ENCODE measurements at places on chromosomes 6 and 20.
A peak's percentile ranks its signal among the peaks of the same experiment; 100 is the strongest.

- no peak for DNase-seq
Observed at GRCh38 chr6:101980924-101981323, 587.4 kb downstream of the GRIK2 start.

DNA sequence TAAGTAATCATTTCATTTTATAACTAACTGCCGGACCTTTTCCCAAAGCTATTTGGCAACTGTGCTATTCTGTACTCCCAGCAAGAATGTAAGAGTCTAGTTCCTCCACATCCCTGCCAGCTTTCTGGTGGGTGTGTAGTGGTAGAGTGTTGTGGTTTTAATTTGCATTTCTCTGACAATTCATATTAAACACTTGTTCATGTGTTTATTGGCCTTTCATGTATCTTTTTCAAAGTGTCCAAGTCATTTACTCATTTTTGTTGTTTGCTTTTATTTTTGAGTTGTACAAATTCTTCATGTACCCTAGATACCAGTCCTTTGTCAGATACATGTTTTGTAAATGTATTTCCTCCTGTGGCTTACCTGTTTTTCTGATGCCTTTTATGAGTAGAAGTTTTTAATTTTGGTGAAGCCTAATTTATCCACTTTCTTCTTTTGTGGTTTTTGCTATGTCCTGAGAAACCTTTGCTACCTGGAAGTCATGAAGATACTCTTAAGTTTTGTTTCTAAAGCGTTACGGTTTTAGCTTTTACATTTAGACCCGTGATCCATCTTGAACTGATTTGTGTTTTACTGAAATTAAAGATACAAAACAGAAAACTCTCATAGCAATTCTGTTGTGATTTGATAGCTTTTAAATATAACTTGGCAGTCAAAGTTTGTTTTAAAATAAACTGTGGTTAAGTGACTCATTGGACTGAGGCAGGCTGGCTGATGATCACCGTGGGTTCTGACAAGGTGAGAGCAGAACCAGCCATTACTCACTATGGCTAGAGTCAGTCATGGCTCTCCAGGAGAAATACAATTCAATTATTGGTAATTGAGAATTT lies 8.0 kb downstream of the MYLIP start:
- no peak for DNase-seq

GRCh38 chr20:44566018-44566417 lies 16.4 kb upstream of the PKIG start:
- no peak for DNase-seq

DNA sequence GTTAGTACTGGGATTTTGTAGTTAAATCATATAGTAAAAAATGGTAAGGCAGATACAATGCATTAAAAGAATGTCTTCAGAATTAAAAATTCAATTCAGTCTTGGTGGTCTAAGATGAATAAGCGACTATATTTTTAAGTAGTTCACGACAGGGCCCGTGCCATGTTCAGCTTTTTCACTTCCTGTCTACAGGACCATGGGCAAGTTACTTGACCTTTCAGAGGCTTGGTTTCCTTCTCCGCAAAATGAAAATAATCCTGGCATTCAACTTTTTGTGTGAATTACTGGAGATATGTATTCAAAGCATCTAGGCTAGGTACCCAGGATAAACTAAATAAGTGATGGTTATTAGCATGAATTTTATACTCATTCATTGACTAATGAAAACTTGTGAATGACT lies 216.0 kb downstream of the BTBD9 start:
- no peak for DNase-seq

DNA sequence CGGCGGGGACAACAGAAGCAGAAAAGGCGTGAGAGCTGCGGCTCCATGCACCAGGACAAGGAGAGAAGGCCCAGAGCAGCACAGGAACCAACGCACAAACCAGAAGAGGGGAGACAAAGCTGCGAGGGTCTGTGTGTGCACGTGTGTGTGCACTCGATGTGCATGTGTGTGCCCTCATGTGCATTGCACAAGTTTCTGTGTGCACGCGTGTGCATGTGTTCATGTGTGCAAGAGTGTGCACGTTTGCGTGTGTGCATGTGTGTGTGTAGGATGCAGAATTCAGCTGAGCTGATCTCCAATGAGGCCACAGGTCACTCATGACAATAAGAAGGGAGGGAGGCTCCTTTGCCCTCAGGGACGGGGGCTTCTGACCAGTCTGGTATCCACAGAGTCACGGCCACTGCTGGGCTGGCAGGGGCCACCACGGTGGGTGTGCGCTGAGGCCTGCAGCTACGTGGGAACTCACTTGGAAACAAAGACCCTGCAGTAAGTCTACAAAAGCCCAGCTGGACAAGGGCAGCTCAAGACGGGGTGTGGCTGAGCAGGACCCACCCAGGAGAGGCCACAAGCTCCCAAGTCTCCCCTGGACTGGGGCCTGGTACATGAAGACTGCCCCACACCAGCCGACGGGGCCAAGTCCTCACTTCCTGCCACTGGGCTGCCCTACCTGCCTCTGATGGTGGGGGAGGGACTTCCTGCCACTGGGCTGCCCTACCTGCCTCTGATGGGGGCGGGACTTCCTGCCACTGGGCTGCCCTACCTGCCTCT lies 48.1 kb upstream of the CHRNA4 start:
- DNase-seq, result no peak

DNA sequence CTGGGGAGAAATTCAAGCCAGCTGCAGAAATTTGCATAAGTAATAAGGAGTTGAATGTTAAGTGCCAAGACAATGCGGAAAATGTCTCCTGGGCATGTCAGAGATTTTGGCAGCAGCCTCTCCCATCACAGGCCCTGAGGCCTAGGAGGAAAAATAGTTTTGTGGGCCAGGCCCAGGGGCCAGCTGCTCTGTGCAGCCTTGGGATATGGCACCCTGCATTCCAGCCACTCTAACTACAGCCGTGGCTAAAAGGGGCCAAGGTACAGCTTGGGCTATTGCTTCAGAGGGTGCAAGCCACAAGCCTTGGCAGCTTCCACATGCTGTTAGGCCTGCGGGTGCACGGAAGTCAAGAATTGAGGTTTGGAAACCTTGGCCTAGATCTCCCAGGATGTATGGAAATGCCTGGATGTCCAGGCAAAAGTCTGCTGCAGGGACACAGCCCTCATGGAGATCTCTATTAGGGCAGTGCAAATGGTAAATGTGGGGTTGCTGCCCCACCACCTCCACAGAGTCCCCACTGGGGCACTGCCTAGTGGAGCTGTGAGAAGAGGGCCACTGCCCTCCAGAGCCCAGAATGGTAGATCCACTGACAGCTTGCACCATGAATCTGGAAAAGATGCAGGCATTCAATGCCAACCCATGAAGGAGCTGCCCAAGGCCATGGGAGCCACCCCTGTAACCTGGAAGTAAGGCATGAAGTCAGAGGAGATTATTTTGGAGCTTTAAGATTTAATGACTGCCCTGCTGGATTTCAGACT lies 126.5 kb downstream of the DTNBP1 start:
- DNase-seq, result no peak

DNA sequence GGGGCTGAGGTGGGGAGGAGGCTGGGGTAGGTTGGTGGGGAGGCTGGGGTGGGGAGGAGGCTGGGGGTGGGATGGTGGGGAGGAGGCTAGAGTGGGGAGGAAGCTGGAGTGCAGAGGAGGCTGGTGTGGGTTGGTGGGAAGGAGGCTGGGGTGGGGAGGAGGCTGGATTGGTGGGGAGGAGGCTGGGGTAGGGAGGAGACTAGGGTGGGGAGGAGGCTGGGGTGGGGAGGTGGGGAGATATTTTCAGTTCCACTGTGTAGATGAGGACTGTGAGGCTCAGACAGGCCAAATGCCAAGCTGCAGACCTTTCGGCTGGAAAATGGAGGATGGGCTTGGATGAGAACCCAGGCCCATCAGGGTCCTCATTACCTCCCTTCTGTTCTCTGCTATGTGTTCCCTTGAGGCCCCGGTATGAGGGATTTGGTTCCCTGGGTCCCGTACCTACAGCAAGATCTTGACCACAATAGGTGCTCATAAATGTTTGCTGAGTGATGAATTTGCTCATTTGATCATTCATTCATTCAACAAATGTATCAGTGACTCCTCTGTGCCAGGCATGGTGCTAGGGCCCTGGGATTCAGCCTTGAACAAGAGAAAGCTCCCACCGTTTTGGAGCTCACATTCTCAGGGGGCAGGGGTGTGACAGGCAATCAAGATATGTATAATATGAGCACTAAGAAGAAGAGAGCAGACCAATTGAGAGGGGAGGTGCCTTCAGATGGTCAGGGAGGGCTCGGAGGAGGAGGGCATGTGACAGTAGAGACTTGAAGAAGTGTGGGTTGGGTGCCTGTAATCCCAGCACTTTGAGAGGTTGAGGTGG lies 36.1 kb upstream of the NOL4L start:
- no peak for DNase-seq

DNA sequence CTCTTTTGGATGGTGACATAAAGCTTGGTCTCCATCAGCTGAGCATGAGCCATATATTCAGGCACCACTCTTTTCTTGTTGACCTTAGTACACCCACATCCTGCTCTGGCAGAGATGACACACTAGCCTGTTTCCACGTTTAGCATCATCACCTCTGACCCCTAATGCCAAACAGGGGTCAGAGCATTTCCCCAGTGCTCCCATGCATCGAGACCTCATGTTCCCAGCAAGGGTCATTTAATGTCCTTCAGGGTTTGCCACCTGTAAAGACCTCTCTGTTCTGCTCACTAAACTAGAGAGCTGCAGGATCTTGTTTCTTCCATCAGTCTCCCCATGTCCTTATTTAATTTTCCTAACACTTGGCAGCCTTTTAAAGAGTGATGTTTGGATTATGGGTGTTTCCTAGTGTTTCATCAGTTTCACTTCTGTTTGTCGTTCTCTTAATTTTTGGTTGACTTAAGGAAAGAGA lies 97.5 kb downstream of the AIG1 start:
- no peak for DNase-seq

GRCh38 chr6:134517145-134517658 lies 199.3 kb upstream of the SGK1 start:
- DNase-seq, result peak; percentile 55

DNA sequence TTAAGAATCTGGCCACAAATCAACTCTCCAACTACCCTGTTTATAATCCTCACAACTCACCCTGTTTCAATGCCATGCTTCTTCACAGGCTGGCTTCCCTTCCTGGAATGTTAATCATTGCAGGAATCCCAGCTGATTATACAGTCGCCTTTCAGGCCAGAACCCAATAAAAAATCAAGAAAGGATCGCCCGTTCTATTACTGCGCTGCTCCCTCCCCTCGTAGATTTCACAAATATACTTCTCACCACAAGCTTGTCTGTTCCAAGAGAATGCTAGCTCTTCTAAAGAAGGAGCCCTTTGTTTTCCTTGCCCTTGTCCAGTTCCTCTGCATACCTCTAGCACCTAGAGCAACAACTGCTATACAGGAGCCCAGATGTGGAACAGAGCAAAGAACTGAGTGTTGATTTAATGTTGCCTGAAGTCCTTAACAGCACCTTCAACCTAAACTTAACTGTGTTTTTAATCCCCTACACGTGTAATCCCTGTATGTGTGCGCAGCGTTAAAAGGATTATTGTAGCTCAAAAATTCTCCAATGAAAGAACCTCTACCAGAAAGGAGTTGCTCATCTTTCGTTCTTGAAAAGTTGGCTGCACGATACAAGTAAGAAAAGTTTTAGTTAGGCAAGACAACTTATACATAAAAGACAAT lies 988 bp downstream of the ECHDC1 start:
- DNase-seq, result no peak

DNA sequence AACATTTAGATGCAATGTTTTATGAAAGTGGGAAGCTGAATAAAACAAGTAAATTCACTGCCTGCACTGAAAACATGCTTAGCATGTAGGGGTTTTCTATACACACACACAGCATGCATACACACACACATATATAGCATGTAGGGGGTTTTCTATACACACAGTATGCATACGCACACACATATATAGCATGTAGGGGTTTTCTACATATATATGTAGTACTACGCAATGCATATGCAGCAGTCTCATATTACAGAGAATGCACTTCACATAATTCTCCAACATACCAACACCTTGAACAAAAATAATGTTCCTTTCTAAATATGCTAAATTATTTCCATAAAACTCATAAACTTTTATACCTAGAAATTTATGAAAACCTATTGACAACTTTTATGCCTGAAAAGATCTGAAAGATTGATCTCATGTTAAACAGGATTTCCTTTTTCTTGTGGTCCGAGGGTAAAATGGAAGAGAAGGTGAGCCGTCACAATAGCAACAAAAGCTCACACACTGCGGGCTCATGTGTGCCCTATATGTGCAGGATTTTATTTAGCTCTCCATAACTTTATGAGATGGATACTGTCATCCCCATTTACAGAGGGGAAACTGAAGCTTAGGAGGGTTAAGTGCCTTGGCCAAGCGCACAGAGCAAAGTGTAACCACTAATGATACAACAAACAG lies 81.9 kb upstream of the TULP1 start:
- no peak for DNase-seq

- no peak for DNase-seq
Observed at GRCh38 chr6:106496823-106497222, 132.5 kb downstream of the RTN4IP1 start.

- no peak for DNase-seq
Observed at GRCh38 chr20:49151436-49151835, 36.7 kb downstream of the STAU1 start.

DNA sequence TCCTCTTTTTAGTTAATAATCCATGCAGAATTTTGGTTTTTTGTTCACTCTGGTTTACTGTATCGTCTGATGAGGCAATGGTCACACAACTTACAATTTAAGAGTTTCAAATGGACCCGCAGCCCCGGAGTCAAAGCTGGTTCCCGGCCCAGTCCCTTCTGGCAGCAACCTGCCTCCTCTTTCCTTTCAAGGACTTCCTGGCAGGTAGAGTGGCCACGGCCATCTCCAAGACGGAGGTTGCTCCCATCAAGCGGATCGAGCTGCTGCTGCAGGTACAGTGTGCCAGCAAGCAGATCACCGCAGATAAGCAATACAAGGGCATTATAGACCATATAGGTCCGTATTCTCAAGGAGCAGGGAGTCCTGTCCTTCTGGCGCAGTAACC lies 218.2 kb downstream of the GJA1 start:
- DNase-seq, result no peak
